ENCODE measurements at places on chromosomes 1 and 21.

DNA sequence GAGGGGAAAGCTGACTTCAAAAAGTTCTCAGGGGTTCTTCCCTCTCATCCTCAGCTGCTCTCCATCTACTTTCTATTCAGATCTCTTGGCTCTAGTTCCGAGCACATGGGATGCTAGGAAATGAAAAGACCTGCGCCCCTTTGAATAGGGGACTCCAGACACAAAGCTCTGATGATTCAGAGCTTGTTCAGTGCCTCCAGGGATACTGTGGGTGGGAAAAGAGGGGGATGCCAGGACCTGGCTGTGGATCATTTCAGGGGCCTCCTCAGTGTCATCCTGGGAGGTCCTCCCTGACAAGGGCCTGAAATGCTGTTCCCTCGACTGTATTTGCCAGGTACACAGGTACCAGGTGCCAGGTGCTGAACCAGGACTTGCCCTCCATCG lies 943 bp upstream of the KIAA0040 start:
- peak; percentile 10 for DNase-seq

DNA sequence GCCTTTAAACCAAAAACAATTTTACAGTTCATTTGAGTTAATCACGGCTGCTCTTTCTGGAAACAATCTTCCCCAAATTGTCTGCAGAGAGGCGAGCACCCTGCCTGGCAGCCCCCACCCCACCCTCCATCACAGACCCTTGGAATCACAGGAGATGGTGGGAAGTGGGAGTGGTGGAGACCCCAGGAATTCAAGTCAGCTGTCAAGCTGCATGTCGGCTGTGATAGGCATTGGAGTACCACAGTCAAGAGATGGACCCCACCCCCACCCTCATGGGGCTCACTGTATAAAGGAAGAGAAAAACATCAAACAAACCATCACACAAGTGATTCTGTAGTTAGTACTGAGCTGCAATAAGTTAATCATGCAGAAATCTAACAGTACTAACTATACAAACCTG lies 360.4 kb downstream of the MATN1 start:
- no peak for DNase-seq

DNA sequence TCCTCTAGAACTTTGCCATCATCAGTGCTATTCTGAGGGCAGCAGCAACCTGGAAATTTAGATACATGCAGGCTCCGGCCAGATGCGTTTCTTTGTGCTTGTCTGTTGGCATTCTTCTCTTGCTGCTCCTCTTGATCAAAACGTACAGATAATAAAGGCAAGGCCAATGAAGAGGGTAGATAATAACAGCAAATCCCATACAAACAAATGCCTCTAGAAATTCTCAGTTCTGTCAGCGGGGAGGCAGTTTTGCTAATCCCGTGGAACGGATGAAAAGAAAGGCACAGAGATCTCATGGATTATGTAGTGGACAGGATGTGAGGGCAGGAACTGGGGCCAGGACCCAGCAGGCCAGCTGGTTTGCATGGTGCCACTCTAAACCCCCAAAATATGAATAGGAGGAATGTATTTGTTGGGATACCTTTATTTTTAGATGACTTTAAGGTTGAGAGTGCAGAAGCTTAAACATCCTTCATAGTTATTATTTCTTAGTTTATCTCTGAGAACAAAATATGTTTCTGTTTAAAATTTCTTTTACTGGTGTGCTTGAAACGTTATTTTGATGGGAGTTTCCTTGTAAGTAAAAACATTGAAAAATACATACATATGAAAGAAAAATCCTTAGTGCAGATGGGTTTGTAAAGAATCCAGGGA lies 1.5 kb downstream of the ITSN1 start:
- DNase-seq: peak; percentile 44

GRCh38 chr1:29209173-29209572 lies 21.6 kb downstream of the MECR start:
- DNase-seq: peak; percentile 58

GRCh38 chr1:161402446-161402845 lies 34.8 kb upstream of the CFAP126 start:
- peak; percentile 25 for DNase-seq

DNA sequence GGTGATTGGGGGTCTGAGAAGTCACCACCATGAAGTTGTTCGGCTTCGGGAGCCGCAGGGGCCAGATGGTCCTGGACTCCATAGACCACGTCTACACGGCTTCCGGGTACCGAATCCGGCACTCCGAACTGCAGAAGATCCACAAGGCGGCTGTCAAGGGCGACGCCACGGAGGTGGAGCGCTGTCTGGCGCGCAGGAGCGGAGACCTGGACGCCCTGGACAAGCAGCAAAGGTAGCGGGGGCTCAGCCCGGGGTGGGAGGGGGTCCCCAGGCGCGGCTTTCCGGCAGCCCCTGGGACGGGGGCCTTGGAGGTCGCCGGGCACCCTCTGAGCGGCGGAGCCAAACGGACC lies 146.5 kb downstream of the LIPI start:
- DNase-seq: peak; percentile 76

- DNase-seq: no peak
These were observed 106.0 kb downstream of the ZC3H11B start for GRCh38 chr1:219506936-219507335.

GRCh38 chr1:40599926-40600325 lies 65.6 kb downstream of the RIMS3 start:
- DNase-seq: no peak

DNA sequence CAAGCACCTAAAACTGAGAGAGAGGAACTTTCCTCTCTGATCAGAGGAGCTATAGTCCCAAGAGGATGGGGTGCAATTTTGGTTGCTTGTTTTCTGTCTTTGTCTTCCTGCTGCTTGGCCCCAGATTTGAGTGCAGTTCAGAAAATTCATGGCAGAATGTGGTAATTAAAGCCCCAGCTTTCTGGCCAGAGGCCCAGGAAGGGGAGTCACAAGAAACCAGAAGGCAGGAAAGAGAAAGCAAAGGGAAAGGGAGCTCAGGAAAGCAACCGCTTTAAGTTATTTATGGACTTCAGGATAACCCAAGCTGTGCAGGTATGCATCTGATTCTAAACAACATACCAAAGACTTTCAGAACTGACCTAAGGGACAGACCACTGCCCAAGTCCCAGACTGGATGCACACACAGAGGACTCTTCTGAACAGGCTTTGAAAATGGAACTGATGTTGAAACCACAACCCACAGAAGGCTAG lies 88.8 kb downstream of the ST3GAL3 start:
- peak; percentile 56 for DNase-seq

DNA sequence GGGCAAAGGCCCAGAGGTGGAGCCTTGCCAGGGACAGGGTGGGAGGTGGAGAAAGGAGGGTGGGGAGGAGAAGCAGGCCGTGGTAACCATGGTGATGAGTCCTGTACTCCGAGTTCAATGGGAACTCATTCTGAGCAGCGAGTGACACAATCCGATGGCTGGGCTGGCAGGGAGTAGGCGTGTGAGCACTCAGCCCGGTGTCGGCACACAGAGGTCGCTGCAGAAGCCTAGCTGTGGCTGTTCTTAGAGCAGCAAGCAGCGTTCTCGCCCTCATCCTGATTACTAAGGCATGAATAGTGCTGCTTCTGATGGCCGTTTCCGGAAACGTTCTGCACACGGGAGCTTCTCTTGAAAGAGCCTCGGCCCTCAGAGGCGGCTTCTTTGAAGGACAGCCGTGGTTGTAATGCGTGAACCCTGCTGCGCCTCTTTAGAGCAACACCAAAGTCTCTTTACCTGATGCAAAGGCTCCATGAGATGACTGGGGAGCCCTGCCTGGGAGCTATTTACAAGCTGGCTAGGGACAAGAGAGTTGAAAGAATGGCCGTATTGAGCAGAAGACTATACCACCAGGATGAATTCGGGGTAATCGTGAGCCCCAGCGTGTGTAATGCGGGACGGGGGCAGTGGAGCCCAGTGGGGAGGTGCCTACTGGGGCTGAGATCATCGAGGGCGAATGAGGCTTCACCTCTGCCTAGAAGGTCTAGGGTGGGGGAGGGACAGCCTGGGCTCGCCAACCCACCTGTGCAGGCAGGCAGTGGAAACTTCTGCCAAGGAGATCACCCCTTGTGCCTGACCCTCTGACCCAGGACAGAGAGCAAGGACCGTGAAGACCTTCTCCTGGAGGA lies 72.8 kb upstream of the PAX7 start:
- peak; percentile 40 for DNase-seq

DNA sequence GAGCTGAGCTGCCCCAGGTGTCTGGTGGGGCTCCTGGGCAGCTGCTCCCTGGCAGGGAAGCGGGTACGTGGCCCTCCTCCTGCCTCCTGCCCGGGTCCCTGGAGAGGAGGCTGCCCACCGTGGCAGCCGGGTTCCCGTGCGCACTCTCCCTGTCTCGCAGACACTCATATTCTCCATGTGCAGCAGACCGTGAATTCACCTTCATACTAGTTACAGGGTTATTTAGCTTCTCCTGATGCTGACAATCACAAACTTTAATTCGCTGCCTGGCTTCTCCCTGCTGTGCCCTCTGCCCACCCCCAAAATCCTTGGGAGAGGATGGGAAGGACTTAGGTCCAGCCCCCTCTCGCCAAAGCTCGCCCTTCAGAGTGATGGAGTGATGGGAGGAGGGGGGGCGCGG lies 95.3 kb downstream of the CASZ1 start:
- DNase-seq: no peak

DNA sequence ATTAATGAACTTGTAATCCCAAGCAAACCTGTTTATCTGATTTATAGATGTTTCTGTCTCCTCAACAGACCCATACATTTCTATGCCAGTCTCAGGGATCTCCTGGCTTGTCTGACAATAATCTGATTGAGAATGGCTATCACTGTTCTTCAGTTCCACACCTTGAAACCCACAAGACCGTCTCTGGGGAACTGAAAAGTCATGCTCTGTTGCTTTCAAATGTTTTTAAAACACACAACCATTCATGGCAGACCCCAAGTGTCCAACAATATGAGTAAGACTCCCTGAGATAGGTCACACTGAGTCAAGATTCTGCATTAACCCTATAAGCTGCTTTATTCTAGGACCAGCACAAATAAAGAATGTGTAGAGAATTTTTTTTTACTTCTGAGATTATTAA lies 611.2 kb upstream of the PLXNA2 start:
- DNase-seq: no peak

- peak; percentile 83 for DNase-seq
These were observed 126.7 kb downstream of the PRRX1 start for GRCh38 chr1:170790651-170791071.

- peak; percentile 89 for DNase-seq
These were observed 618 bp downstream of the HNRNPR start for GRCh38 chr1:23343221-23344110.

DNA sequence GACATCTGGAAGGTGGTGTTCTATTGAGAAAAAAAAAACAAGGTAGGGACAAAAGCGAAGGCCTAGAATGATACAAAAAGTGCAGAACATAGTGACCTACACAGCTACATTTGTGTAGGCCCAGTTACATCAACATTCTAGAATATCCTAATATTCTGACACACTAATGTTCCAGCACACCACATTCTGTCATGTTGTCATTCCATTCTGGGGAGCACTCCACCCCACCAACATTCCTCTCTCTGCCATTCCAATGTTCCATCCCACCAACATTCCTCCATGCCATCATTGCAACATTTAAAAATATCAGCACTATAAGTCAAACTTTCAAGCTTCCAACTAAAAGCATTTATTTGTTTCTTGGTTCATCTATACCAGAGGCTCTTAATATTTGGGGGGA lies 28.5 kb downstream of the COA7 start:
- DNase-seq: peak; percentile 78

DNA sequence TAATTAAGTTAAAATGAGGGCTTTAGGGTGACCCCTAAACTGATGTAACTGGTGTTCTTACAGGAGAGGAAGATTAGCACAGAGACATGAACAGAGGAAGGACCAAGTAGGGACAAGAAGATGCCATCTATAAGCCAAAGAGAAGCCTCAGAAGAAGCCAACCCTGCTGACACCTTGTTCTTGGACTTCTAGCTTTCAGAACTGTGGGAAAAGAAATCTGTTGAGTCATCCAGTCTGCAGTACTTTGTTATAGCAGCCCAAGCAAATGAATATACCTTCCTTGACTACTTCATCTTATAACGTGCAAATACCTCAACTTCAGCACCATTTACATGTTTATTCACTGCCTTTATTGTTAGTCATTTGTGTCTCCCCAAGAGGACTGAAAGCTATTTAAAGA lies 3.4 kb downstream of the ZBTB21 start:
- peak; percentile 28 for DNase-seq

DNA sequence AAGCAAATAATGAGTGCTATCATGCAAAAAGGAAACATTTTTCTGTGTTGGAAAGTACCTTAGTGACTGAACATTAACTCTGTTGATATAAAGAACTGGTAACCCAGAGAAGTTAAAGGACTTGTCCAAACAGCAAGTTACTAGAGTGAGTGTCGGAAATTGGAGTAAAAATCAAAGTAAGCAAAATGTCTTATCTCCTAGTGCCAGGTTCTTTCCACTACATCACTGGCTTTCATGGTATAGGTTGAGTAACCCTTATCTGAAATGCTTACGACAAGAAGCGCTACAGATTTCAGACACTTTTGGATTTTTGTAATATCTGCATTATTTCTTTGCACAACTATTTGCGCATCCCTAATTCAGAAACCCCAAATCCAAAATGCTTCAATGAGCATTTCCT lies 16.4 kb upstream of the RABIF start:
- no peak for DNase-seq

GRCh38 chr1:58089898-58090534 lies 456.5 kb downstream of the OMA1 start:
- no peak for DNase-seq

DNA sequence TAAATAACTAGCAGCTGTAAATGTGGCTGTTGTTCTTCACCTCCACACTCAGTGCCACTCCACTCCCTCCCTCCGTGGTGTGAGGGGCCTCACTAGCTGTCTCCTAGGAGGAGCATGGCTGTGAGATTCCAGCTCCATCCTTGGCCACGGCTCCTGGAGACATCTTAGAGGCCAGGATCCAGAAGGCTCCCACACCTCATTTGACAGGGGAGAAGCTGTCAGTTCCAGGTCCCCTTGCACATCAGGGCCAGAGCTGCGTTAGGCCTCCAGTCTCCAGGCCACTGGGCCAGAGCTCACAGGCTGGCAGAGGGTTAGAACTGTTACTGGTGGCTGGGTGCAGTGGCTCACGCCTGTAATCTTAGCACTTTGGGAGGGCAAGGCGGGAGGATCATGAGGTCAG lies 15.0 kb downstream of the PCSK9 start:
- no peak for DNase-seq

- DNase-seq: no peak
These were observed 284.5 kb downstream of the PTPRU start for GRCh38 chr1:29520571-29521437.

DNA sequence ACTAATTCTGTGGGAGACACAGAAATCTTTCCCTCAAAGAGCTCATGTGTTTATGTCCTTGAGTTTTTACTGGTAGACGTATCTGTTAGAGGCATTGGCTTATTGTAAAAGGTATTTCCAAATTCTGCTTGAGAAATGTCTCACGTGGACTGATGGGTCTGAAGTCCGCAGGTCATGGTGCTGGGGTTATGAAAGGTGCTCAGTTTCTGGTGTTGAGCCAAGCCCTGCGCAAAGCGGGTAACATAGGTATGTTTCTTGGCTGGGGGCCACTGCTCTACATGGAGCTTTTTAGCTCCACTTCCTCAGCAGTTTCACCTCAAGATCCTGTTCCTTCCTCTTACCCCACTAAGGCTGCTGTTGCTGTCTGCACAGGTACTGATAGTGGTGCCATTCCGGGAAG lies 10.8 kb downstream of the UTP25 start:
- no peak for DNase-seq

GRCh38 chr1:182779530-182779929 lies 10.0 kb upstream of the NPL start:
- DNase-seq: no peak
